Hematopoietic multipotent progenitor cell (in vitro differentiated cells): ENCODE measurements at places on chromosomes 5 and 9.

DNA sequence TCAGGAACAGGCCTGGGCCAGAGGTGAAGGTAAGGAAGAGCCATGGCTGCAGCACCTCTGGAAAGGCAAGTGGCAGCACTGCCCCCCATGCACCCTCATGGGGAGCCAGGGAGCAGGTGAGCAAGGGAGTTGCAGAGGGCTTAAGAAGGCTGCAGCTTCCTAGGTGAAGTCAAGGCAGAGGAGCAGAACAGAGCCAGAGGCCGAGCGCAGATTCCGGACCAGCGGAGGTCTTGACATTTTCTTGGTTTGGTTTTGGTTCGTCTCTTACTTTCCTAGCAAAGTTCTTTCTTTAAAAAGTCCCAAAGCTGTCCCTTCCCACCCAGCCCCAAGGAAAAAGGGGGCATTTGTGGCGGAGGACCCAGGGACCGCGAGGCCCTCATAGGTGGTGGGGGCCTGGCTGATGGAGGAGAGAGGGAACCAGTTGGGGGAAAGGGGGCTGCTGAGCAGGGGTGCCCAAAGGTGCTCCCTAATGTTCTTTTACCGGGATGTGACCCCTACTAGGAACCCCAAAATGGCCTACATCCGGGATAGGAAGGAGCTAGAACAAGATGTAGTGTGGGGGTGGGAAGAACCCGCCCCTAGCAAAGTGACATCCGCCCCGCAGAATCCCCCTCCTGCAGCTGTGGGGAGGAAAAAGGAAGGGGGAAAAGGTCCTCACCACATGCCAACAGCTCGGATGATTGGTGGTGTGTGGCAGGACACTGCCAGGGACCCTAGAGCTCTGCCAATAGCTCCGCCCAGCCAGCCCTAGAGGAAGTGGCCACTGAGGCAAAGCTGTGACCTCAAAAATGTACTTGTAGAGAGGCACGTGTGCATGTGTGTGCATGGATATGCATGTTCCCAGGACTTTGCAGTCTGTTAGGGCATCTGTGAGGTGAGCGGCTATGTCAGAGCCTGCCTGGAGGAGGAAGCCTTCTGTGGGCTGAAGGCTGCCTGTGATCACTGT lies 914 bp upstream of the CD72 start:
- peak; percentile 42 for DNase-seq

DNA sequence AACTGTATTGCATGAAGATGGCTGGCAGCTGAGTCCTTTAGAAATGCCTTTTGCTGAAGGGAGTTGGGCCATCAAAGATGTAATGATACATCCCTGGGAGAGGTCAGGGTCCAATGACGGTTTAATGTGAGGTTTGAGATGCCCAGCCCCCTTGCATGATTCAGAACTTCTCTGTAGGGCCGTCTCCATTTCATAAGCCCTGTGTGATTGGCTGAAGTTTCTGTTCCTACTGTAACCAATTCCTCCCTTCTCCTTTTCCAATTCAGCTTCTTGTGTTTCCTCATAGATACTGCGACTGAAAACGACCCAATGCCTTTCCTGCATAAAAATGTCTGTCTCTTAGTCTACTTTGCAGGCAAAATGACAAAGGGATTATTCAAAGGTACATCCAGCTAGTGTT lies 47.9 kb upstream of the ST8SIA4 start:
- DNase-seq = no peak

DNA sequence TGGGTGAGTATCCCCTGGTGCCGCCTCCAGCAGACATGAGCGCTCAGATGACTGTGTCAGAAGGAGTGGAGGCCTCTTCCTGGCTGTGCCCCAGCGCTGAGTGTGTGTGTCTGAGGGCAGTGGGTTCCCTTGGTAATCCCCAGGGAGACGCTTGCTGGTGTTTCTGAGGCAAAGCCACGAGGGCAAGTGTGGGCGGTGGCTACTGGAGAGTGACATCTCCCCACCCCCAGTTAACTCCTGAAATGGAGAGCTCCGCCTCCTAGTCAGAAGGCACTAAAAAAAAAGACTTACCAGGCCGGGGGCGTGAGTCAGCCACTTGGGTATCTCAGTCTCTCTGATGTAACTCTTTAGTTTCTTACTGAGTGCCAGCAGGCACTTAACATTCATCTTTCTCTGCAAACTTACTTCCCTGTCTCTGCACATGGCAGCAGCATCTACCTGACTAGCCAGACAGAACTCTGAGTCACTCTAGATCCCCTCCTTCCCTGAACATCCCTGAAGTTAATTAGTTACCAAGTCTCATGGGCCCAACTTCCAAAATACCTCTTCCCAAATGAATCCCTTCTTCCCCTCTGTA lies 19.3 kb downstream of the ORM2 start:
- peak; percentile 68 for DNase-seq

DNA sequence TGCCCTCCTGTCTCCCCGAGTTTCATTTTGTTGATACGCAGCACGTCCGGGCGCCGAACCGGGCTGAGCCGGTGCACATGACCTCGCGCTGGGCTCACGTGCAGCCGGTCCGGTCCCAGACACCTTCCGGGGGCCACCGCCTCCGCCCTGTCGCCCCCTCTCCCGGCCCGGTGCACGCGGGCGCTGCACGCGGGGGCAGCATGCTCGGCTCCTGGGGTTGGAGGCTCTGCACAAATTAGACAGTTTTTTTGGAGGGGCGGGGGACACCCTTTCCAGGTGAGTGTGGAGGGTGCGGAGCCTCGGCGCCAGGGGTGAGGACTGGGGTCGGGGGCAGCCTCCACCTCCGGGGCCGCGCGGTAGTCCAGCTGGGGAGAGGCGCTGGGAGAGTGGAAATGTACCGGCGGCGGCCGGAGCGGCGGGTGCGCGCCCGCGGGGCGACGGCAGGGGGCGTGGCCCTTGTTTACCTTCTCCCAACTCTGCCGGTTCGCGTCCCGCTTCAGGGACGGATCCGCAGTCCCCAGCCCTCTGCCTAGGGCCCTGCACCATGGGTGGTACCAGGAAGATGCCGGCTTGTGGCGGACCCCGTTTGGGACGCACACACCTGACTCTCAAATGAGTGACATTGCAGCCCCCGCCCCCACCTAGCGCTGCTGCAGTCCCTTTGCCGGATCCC lies 1.1 kb downstream of the JADE2 start:
- DNase-seq = no peak

DNA sequence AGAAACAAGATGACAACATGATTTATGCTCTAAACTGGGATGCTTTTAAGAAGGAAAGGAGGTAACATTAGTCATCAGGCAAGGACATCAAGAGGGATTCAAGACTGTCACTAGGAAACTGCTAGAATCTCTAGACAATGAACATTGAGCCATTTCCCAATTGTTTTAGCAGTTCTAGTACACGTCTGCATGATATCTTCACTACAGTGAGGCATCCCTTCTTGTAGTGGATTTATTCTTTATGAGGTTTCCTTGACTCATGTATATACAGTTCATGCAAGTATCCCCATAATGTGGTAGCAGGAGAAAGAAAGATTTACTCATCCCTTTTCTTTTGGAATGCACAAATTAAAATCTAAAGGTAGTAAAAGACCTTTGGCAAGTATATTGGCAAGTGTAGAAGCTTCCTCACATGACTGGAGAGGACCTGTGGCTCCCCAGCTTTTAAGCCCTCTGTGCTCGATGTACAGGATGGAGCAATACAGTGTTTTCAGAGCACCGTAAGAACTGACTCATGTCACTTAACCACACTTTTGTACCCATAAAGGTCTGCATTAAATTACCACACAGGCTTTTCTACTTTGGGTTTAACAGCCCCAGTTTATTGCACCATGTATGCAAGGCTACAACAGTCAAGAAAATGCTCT lies 335.9 kb downstream of the SEMA5A start:
- DNase-seq = no peak

DNA sequence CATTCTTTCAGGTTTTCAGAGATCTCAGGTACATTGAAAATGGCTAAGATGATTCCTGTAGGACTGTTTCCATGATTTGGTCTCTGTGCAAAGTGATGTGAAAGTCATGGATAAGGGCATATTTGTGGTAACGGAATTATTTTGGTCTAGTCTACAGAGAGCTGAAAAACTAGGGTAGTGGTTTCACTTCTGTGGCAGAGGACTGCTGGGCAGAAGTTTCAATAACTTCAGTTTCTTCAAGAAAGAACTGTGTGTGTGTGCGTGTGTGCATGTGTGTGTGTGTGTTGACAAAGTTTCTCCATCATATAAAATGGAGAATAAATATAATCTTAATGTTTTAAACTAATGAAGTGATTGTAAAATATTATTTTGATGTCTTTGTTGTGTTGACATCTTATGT lies 4.3 kb downstream of the CNOT8 start:
- DNase-seq = no peak

DNA sequence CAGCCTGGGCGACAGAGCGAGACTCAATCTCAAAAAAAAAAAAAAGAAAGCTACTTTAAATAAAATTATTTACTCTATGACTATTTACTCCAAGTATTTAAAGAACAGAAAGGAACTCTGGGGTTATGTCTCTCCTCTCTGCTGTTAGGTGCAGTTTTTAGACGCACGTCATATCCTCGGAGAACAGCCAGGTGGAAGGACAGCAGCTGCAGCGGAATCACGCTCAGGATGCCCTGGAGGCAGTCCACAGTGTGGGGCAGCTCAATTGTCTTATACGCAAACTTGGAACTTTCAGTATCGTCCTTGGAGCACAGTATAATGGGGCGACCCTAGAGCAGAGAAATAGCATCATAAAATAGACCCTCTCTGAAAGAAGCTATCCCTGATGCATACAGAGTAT lies 10.4 kb upstream of the MAPK9 start:
- no peak for DNase-seq

- no peak for DNase-seq
These were observed 13.9 kb upstream of the TENT4A start for GRCh38 chr5:6699357-6699756.

GRCh38 chr9:103799959-103800358 lies 294.1 kb upstream of the SMC2 start:
- DNase-seq = no peak

GRCh38 chr9:72551306-72551705 lies 29.9 kb downstream of the TMC1 start:
- DNase-seq = no peak

DNA sequence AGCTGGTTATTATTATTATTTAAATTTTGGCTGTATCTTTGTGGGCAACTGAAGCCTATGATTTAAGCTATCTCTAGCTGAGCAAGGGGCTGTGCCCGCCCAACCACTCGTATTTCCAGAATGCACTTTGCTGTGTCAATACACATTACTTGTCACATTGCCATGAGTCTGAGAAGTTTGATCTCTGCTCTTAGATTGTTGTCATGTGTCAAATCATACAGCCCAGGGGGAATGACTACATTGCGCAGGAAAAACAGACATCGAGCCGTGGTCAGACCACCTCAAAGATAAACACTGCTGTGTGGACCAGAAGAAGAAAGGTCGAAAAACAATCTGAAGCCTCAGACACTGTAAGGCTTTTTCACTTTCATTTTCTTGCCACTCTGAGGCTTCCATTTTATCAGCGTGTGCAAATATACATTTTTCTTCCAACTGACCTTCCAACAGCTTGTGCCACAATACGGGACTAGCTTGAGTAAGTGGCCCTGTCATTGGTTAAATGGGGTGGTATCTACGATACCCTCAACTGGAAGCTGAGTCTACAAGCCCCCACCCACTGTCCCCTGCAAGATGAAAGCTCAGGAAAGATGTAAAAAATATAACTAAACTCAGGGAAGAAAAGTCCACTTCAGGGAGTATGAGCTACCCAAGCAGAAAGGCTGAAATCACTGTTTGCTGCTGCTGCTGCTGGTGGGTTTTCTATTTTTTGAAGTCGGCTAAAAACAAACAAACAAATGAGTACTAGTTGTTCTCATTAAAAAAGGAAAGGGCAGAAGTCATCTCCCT lies 603.0 kb downstream of the BNC2 start:
- DNase-seq = no peak

DNA sequence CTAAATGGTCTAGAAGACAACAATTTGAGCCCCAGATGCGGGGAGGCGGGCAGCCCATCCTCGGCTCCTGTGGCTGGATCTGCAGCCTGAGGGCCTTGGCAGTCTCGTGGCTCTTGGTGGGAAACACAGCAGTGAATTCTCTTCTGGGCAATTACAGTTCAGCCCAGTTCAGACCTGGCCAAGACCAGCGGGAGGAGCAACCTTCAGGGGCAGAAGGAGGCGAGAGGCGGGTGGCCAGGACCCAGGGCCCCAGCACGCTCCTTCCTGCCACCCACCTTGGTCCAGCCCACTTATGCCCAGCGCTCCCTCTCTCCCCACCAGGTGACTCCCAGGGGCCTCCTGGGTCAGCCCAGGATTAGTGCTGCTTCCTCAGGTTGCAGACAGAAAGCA lies 7.8 kb downstream of the MYMK start:
- DNase-seq = no peak

DNA sequence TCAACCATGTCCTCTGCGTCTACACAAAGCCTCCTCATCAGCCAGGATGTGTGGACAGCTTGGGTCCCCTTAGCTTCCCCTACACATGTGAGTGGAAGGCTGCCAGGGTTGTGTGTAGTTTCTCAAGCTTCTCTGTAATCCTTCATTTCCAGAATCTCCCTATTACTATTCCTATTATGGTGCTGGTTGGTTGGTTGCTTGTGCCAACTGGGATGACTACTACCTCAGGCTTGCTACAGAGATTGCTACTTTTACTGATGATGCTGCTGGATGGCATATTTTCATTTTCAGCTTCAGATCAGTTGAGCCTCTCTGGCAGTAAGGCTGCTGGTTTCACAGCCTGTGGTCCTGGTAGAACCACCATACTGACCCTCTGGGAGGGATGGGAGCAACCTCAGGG lies 39.9 kb downstream of the ATG10 start:
- DNase-seq = no peak

- no peak for DNase-seq
These were observed 235.4 kb upstream of the TAS2R1 start for GRCh38 chr5:9865574-9865973.
